NAMALWA (cell line): ENCODE measurements at places on chromosomes 3 and 15.
A peak's percentile ranks its signal among the peaks of the same experiment; 100 is the strongest.

DNA sequence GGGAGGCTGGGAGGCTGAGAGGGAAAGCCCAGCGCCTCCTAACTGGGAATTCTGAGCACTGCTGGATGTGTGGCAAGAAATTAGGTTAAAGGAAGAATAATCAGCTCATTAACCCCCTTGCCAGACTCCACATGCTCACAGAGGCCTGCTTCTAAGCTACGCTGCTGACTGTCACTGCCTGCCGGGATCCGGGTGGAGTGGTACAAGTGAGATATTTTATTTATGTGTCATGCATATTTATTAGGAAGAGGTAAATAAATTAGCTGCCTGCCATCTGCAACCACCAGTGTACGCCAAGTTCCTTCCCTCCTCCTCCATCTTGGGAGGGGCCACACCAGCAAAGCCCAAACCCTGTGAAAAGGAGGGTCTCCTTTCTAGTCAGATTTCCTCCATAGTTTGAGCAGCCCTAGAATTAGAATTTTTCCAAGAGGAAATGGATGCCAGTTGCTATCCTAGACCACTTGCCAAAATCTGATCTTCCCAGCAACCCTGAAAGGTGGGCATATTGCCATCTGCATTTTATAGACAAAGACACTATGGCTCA, 43.5 kb upstream of the GRIP2 start:
- DNase-seq, result no peak

GRCh38 chr15:94857466-94857865, 626.1 kb downstream of the MCTP2 start:
- no peak for DNase-seq

GRCh38 chr3:191901741-191902140, 440.8 kb downstream of the PYDC2 start:
- no peak for DNase-seq

GRCh38 chr15:74547616-74548015, 6.6 kb downstream of the ARID3B start:
- DNase-seq, result no peak

DNA sequence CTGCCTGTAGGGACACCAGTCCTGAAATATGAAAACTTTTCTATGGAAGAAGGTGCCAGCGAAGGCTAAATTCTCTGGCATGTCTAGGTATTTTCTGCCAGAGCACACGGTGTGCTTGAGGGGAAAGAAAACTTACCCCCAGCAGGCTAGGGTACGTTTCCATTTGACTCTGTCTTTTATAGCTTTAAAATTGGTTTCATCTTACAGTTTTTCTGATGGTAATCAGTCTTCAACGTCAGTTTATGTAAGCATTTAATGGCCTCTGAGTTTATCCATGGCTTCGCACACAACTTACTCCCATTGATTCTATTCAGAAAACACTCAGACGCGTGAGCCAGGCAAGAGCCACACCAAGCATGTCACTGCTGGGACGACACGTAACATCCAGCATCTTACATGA, 249.7 kb downstream of the ADAMTS17 start:
- DNase-seq, result no peak

- no peak for DNase-seq
Observed at GRCh38 chr3:157551961-157552360, 48.7 kb upstream of the VEPH1 start.

DNA sequence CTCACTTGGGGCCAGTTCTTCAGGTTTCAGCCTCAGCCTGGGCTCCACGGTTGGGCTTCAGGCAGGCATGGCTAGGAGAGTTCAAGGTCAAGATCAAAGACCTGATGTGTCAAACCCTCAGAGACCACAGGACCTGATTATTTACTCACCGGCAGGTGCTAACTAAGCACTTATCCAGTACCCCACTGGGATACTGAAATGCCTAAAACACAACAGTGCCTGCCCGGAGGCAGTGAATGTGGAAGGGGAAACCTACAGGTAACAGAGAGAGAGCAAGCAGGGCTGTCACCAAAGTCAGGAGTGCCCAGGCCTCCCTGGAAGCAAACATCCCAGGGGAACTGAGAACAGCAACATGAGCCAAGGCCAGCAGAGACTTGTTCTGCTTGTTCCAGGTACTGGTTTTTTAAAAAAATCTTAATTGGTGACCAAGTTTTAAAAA, 6.7 kb downstream of the IDH2 start:
- no peak for DNase-seq

GRCh38 chr3:99934975-99935797, 117.5 kb downstream of the CMSS1 start:
- DNase-seq, result no peak

DNA sequence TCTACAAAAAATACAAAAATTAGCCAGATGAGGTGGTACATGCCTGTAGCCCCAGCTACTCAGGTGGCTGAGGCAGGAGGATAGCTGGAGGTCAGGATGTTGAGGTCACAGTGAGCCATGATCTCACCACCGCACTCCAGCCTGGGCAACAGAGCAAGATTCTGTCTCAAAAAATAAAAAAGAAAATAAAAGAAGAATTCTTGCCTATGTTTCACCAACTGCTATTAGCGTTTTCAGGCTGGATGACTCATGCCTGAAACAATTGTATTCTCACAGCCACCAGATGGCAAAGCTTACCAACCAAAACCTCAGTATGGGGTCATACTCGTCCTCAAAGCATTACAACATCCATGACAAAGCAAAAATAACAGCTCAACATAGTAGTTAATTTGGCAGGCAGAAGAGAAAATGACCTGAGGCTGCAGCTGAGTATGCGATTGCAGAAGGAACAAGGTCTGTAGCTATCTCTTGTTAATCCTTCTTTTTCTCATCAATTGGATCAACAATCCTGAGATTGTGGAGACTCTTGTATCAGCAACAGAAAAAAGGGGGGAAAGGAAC, 52.2 kb downstream of the TP53BP1 start:
- DNase-seq, result peak; percentile 65
